Fibroblast of lung (primary cell): ENCODE measurements at places on chromosomes 1 and 21.
A peak's percentile ranks its signal among the peaks of the same experiment; 100 is the strongest.

- DNase-seq, result no peak
Measured at GRCh38 chr1:109786531-109787021, 22.9 kb upstream of the EPS8L3 start.

- no peak for DNase-seq
Measured at GRCh38 chr1:236717811-236718210, 31.5 kb downstream of the ACTN2 start.

GRCh38 chr1:247324923-247325322, 6.7 kb downstream of the ZNF496 start:
- DNase-seq, result no peak

DNA sequence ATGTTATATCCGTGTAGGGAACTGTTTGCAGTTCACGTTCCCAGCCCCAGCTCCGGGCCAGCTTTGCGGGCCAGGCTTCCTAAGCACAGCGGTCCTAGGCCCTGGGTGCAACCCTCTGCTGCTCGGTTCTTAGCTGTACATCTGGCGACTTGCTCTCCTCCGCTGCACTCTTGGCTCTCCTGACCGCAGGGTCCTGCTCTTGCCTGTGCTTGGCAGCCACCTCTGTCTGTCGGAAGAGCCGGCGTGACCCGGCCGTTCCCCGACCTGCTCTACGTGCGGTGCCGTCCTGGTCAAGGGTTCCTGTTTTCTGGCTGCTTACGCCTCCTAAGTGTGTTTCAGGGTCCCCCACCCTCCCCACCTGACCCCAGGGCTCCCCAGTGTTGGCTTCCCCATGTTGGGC, 36.7 kb downstream of the FAAP20 start:
- DNase-seq, result no peak

- DNase-seq, result no peak
Measured at GRCh38 chr1:70874818-70875217, 172.8 kb downstream of the PTGER3 start.

DNA sequence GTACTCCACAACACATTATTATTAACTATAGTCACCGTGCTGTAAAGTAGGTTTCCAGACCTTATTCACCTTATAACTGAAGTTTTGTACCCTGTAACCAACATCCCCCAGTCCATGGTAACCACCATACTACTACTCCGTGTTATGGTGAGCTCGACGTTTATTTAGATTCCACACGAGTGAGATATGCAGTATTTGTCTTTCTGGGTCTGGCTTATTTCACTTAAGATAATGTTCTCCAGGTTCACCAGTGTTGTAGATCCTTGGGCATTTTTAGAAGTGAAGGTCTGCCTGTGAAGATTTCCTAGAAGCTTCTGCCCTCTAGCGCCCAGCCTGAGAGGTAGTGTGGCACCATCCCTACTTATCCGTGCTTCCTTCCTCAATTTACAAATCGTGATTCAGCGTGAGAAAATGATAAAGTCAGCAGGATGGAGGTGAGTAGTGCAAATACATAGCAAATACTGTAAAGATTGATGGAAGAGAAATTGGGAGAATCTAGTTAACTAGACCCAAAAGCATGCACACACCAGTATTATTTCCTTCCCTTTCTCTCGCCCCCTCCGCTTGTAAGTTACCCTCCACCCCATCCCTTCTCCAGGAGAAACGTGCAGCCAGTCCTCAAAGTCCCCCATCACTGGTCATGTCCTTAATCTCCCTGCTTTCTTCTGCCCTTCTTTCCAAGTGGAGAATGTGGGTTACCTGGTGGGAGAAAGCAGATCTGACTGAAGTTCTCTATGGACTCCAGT, 36.0 kb upstream of the DISC1 start:
- peak; percentile 65 for DNase-seq

- peak; percentile 78 for DNase-seq
Measured at GRCh38 chr1:147579532-147579931, 38.2 kb downstream of the BCL9 start.

DNA sequence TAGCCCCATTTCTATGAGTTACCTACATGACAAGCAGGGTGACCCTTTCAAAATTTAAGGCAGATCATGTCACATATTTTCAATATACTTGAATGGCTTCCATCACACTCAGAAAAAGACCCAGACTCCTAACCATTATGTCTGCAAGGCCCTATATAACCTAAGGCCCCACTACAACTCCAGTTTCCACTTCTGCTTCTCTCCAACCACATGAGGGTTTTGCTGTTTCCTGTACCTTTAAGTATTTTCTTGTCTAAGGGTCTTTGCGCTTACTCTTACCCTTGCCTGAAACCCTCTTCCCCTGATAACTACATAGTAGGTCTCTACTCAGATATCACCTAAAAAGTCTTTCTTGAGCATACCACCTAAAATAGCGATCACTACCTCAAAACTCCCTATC, 46.1 kb downstream of the SGIP1 start:
- DNase-seq, result no peak

GRCh38 chr1:225658041-225658440, 5.1 kb upstream of the ENAH start:
- peak; percentile 27 for DNase-seq

DNA sequence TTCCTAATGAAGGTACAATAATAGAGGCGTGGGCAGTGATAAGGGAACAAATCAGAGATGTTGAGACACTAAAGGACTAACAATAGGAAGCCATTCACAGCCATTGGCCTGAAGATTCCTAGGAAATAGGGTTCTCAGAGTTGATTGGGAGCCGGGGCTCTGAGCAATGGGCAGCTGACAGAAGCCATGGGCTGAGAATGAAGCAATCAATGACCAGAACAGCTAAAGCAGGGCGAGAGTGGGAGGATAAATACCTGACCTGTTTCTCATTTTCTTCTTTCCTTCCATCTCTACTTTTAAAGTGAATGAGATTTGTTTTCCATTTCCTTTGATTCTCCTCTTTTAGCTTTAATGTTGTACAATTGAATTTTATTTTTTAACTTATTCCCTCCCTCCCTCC, 774.7 kb upstream of the ADGRL4 start:
- DNase-seq, result no peak

GRCh38 chr1:56535362-56535761, 44.0 kb downstream of the PLPP3 start:
- DNase-seq, result no peak

GRCh38 chr1:84020151-84020550, 21.2 kb upstream of the TTLL7 start:
- DNase-seq, result no peak

- peak; percentile 75 for DNase-seq
Measured at GRCh38 chr1:181117648-181118449, 29.3 kb downstream of the IER5 start.

DNA sequence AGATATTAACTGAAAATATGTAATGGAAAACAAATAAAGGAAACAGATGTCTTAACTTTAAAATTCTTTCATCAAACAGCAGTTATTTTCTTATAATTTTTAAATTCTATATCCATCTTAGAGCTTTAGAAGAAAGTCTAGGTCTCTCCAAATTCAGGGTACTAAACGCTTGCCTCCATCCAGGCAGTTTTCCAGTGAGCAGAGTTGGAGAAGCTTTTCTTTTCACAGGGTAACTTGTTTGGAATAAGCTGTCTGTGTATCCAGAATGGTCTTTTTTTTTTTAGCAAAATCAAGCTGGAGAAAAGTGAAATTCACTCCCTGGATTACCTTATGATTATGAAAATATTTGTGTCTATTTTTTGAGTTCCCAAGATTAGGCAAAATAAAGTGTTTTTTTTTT, 88.6 kb downstream of the DDAH1 start:
- DNase-seq, result no peak

GRCh38 chr1:236421022-236421421, 26.9 kb downstream of the EDARADD start:
- DNase-seq, result peak; percentile 2
